CD4-positive, alpha-beta T cell (primary cell): ENCODE measurements at places on chromosomes 13 and 19.

- DNase-seq, result no peak
Measured at GRCh38 chr13:33185853-33186252, 99.7 kb downstream of the STARD13 start.

GRCh38 chr19:45146251-45146650 is 14.5 kb downstream of the NKPD1 start:
- no peak for DNase-seq

GRCh38 chr19:11587975-11588631 is 9.2 kb upstream of the ZNF627 start:
- DNase-seq, result no peak

DNA sequence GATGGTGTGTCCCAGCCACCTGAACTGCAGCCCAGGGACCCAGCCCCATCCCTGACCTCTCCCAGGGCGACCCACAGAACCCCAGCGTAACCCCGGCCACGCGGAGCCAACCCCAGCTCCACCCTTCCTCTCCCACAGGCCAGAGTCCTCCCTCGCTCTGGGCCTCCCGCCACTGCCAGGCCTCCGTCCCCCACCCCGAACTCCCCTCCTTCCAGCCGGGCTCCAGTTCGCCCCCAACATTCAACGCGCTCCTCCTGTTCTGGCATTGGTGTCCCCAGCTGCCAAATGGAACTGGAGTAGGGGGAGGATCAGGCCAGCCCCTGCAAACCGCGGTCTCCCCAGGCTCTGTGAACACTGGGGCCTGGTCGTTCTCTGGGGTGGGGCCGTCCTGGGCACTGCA is 7.4 kb downstream of the LINGO3 start:
- no peak for DNase-seq

DNA sequence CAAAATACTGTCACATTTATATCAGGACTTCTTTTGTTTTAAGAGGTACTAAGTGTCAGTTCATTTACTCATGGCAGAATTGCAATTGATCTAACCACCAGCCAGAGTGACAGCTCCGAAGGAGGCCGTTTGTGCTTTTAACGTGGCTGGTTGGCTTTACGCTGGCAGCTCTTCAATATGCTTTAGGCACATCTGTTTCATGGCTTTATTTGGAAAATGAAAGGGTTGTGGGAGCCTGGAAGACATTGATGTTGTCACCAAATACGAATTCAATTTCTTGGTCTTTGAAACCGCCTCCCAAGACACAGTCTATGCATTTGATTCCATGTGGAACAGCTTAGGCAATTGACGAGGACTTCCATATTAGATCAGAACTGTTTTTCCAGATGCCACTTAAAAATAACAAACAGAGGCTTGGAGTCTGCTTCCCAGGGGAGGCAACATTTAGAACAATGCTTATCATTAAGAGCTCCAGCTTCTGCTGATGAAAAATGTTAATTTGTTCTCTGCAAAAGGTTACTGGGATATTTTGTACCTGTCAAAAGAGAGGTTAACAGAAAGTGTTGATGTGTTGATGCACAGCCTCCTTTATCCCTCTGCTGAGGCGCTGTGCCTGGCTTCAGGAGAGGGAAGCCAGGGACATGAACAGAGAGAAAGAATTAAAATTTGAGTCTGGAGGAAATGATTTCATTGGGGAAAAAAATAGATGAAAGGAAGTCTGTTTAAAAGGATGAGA is 64.0 kb upstream of the TNFRSF19 start:
- DNase-seq, result no peak

DNA sequence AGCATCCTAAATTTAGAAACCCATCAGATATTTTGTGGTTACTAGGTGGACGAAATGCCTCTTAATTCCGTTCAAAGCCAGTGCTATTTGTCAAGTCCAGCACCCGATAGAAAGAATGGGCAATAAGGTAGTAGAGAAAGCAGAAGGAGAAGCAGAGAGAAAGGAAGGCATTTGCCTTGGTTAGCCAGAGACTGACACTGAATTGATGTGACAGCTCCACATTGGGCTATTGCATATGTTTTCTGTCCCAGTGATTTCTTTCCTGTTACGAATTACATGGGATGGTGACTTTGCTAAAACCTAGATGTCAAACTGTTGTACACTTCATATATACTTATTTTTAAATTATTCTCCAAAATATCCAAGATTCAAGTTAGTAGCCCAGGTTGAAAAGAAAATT is 542.6 kb downstream of the DCT start:
- DNase-seq, result no peak

GRCh38 chr13:26561651-26562511 is 4.4 kb downstream of the WASF3 start:
- no peak for DNase-seq

- no peak for DNase-seq
Measured at GRCh38 chr13:50213526-50213925, 198.3 kb downstream of the KCNRG start.

DNA sequence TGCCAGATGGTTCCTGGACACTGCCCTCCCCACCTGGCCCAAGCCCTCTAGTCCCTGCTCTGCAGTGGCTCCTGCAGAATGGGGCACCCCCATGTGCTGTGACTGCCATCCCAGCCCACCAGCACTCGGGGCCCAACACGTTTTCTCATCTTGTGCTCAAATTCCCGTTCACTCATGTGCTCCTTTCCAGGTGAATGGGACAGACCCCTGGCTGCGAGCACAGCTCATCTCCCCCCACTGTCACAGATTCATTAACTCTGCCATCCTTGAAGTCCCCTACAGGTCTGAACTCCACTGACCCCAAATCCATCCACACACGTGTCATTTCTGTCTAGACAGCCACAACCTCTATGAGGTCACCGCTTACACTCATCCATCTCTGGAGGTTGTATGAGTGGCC is 23.6 kb downstream of the TUBA3C start:
- no peak for DNase-seq

DNA sequence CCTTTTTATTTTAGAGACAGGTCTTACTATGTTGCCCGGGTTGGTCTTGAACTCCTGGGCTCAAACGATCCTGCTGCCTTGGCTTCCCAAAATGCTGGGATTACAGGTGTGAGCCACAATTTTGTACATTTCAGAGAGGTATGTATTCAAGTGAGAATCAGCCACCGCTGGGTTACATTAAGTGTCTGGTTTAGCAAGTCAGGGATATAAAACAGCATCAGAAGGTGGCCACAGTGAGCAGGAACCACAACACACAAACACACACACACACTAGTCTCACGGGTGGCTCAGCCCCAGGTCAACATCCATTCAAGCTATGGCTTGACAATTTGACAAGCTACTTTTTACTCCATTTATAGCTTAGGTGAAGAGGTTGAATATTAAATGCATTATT is 20.2 kb downstream of the KLK5 start:
- DNase-seq, result no peak

DNA sequence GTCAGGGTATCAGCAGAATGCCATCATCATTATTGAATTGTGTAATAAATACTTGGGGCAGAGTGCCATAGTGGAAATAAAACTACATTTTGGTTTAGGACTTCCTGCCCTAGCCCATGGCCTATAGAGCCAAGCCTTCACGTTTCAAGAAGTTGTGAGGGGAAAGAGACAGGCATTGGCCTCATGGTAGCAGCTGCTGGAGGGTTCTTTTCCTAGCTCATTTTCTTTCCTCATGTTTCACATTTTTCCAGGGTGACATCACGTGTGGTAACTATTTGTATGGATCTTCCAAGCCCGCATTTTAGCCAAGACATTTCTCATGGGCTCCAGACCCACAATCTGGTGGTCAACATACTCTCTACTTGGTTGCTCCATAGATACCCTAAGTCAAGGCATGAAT is 80.4 kb downstream of the LRCH1 start:
- DNase-seq, result no peak

GRCh38 chr19:40229484-40229883 is 3.0 kb upstream of the CCNP start:
- DNase-seq, result no peak
